ENCODE measurements at places on chromosomes 7 and 10. TPM values are rescaled to one million over a fixed set of nuclear protein-coding genes. Genes with fewer than 3 reads are reported as not detected.
A peak's percentile ranks its signal among the peaks of the same experiment; 100 is the strongest.

- DNase-seq = no peak
- H3K4me1 ChIP-seq = peaks cover 20% of the 10 kb centered on the region
- H3K4me3 ChIP-seq = no peak overlapping the region
These were observed 5.4 kb downstream of the SUV39H2 start for GRCh38 chr10:14884082-14884481.

DNA sequence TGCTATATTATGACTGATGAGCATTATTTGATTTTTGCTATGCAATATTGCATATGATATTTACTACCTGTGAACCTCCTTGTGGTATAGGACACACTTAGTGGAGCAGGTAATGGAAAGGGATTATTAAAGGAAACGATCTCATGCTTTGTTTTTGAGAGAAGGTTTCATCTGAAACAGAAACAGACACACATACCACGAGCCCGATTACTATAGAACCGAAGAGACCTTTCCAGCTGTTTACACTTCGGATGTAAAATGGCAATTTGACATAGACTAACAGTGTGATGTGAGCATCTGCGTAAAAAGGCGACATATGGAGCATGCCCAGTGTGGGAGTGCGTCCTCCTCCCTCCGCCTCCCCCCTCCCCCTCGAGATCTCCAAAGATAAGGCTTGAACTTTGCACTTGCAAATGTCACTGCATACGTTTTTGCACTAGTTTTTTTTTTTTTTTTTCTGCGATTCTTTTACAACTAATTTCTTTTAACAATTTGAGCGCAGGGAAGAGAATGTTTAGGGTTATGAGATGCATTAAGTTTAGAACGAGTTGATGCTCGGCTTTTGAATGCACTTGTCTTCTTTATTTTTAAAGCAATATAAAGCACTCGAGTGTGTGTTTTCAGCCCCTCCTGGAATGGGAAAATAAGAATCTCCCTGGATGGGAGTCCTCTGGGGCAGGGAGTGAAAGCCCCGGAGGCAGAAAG, 251.0 kb downstream of the NSUN6 start:
- no peak for DNase-seq
- H3K36me3 ChIP-seq = no peaks in the 10 kb centered on the region
- peaks cover 11% of the 10 kb centered on the region for H3K4me1 ChIP-seq
- H3K27ac ChIP-seq = no peak overlapping the region
- H3K4me3 ChIP-seq = peak overlapping the region; percentile 66

DNA sequence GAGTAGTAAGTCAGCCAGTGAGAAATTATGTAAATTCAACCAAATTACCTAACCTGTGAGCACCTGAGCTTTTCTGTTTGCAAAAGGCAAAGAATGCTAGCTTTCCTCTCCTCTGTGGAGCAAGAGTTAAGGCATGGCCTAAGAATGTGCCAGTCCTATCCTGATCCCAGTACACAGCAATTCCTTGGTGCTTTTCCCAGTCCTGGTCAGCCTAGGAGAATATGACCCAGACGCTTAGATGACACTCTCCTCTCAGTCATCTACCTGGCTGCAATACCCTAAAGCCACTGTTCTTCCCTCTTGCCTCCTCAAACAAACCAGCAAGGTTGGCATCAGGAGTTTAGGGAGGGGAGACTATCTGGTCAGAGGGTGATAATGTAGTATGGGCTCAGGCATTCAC, 4.1 kb downstream of the PDLIM1 start:
- H3K36me3 ChIP-seq = peaks cover 3% of the 10 kb centered on the region
- no peak overlapping the region for H3K27ac ChIP-seq
- no peak for DNase-seq
- H3K4me1 ChIP-seq = peaks cover 7% of the 10 kb centered on the region
- H3K27me3 ChIP-seq = peaks cover 59% of the 10 kb centered on the region
- no peak overlapping the region for H3K4me3 ChIP-seq

DNA sequence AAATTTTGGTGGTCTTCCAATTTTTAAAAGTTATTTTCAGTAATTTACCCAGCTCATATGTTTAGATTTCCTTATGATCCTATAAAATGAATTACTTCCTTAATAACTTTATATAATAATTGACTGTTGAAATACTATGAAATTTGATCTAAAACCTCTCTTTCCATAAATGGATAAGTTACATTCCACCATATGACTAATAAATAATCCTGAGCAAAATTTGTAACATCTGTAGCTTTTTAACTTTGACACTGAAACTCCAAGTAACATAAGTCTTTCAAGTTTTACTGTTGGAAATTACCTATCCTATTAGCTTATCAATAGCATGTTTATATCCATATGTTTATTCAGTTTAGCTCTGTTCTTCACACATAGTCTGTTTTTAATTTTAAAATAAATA, 85.3 kb downstream of the HECTD2 start:
- H3K4me1 ChIP-seq = no peaks in the 10 kb centered on the region
- H3K36me3 ChIP-seq = peaks cover 5% of the 10 kb centered on the region
- H3K27me3 ChIP-seq = no peaks in the 10 kb centered on the region
- no peak overlapping the region for H3K4me3 ChIP-seq
- no peak for DNase-seq
- H3K27ac ChIP-seq = no peak overlapping the region

GRCh38 chr7:135260470-135260869, 26.8 kb downstream of the STRA8 start:
- peaks cover 6% of the 10 kb centered on the region for H3K36me3 ChIP-seq
- H3K4me1 ChIP-seq = no peaks in the 10 kb centered on the region
- H3K27ac ChIP-seq = no peak overlapping the region
- DNase-seq = no peak
- peaks cover 24% of the 10 kb centered on the region for H3K27me3 ChIP-seq
- H3K4me3 ChIP-seq = no peak overlapping the region

- peaks cover 22% of the 10 kb centered on the region for H3K27me3 ChIP-seq
- no peak overlapping the region for H3K4me3 ChIP-seq
These were observed 1.8 kb downstream of the TUBAL3 start for GRCh38 chr10:5402798-5403197.

DNA sequence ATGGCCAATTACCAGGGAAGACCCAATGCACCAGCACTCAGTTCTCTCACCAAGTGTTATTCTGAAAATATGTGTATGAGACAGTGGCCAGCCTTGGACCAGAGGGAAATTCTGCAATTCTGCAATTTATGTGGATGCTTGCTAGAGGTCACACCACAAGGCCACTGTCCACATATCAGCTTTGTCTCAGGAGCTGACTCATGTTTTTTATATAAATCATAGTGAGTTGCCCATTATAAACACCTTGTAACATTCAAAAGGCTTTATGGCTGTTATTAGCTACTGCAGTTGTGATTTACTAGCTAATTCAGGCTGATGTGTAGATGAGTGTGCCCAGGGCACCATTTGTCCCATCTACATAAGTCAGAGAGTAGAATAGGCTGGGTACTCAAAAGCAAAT, 649.0 kb downstream of the LRMDA start:
- H3K27me3 ChIP-seq = peaks cover 6% of the 10 kb centered on the region
- no peaks in the 10 kb centered on the region for H3K4me1 ChIP-seq
- no peak overlapping the region for H3K27ac ChIP-seq
- H3K36me3 ChIP-seq = no peaks in the 10 kb centered on the region

GRCh38 chr10:1538121-1538520, 199.2 kb downstream of the ADARB2 start:
- H3K27me3 ChIP-seq = no peaks in the 10 kb centered on the region
- no peaks in the 10 kb centered on the region for H3K36me3 ChIP-seq
- DNase-seq = no peak
- H3K27ac ChIP-seq = no peak overlapping the region

DNA sequence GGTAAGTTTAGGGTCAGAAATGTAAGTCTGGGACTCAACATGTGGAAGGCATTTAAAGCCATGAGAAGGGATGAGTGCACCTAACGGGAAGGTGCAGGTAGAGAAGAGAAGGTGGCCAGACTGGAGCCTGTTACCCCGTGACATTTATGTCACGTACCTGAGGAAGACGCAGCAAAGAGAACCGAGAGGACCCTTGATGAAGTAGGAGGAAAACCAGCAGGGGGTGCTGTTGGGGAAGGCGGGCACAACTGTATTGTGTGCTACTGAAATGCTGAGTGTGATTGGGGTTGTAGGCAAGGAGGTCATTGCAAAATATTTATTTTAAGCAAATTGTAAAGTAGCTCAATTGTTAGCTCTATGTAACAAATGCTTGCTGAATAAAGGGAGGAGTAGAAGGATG, 338.2 kb upstream of the PRKCQ start:
- H3K4me1 ChIP-seq = peaks cover 18% of the 10 kb centered on the region
- peak overlapping the region; percentile 51 for H3K27ac ChIP-seq
- peaks cover 23% of the 10 kb centered on the region for H3K27me3 ChIP-seq
- H3K36me3 ChIP-seq = no peaks in the 10 kb centered on the region
- no peak overlapping the region for H3K4me3 ChIP-seq

- peaks cover 3% of the 10 kb centered on the region for H3K36me3 ChIP-seq
- no peak overlapping the region for H3K4me3 ChIP-seq
- peaks cover 13% of the 10 kb centered on the region for H3K4me1 ChIP-seq
- DNase-seq = no peak
- H3K27ac ChIP-seq = no peak overlapping the region
These were observed 18.1 kb upstream of the DPYSL4 start for GRCh38 chr10:132168571-132169030.

GRCh38 chr7:17367502-17367901, 69.0 kb downstream of the AHR start:
- H3K27ac ChIP-seq = no peak overlapping the region
- H3K36me3 ChIP-seq = no peaks in the 10 kb centered on the region
- no peaks in the 10 kb centered on the region for H3K27me3 ChIP-seq
- peaks cover 11% of the 10 kb centered on the region for H3K4me1 ChIP-seq
- H3K4me3 ChIP-seq = no peak overlapping the region

DNA sequence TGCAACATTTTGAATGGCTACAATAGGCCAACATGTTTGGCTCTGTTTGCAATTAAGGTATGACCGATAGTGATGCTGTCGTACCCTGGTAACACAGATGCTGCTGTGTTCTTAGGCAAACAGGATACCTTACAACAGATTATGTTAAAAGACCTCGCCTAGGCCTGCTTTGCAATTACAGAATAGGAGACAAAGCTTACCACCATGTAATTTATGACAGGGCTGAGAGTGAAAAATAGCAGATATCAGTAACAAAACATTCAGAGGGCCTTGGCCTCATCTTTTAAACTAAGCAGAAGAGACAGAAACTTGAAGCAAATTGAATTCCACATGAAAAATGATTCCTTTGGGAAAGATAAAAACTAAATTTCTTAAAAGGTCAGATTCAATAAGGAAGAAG, 29.4 kb upstream of the ABLIM1 start:
- H3K4me1 ChIP-seq = peaks cover 8% of the 10 kb centered on the region
- no peak for DNase-seq
- H3K4me3 ChIP-seq = no peak overlapping the region

DNA sequence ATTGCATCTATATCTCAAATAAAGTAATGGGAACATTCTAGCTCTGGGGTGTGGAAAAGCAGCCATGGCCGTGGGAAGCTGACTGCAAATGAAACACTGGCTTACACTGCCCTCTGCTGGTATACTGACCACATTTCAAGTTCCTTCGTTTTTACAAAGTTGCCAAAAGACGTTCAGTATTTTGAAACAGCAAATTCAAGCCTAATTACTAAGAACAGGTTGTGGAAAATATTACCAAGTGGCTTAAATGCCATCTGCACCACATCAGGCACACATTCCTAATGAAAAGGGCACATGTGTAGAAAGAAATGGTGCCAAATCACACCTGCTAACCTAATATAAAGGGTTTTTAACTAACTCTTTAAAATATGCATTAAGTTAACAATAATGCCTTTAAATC, 83.9 kb downstream of the JAZF1 start:
- no peak overlapping the region for H3K4me3 ChIP-seq
- no peak overlapping the region for H3K27ac ChIP-seq
- peaks cover 5% of the 10 kb centered on the region for H3K4me1 ChIP-seq
- peak; percentile 21 for DNase-seq
- H3K36me3 ChIP-seq = no peaks in the 10 kb centered on the region

- no peaks in the 10 kb centered on the region for H3K36me3 ChIP-seq
- no peak overlapping the region for H3K4me3 ChIP-seq
- H3K27me3 ChIP-seq = peaks cover 48% of the 10 kb centered on the region
- H3K27ac ChIP-seq = no peak overlapping the region
- H3K4me1 ChIP-seq = peaks cover 3% of the 10 kb centered on the region
These were observed 44.6 kb upstream of the SEPHS1 start for GRCh38 chr10:13392701-13393100.

DNA sequence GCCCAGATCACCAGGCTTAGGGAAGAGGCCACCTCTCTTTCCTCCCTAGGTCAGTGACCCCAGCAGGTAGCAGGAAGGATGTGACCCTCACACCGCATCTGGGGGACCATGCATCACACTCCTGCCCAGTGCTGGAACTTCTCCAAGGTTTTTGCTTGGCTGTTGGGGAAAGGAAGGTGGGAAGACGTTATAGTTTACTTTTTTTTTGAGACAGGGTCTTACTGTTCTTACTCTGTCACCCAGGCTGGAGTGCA, 8.6 kb downstream of the ZCCHC24 start:
- H3K27ac ChIP-seq = no peak overlapping the region
- H3K27me3 ChIP-seq = peaks cover 6% of the 10 kb centered on the region
- peaks cover 5% of the 10 kb centered on the region for H3K4me1 ChIP-seq
- DNase-seq = no peak
- no peak overlapping the region for H3K4me3 ChIP-seq

- H3K27me3 ChIP-seq = no peaks in the 10 kb centered on the region
- DNase-seq = no peak
- H3K36me3 ChIP-seq = peaks cover 3% of the 10 kb centered on the region
These were observed 20.0 kb downstream of the PDSS1 start for GRCh38 chr10:26717476-26717875.

- H3K27ac ChIP-seq = no peak overlapping the region
- DNase-seq = no peak
- peaks cover 4% of the 10 kb centered on the region for H3K4me1 ChIP-seq
- no peaks in the 10 kb centered on the region for H3K27me3 ChIP-seq
- H3K4me3 ChIP-seq = no peak overlapping the region
These were observed 135.3 kb downstream of the ARHGAP22 start for GRCh38 chr10:48469516-48470020.

- no peak for DNase-seq
- H3K4me3 ChIP-seq = no peak overlapping the region
- no peaks in the 10 kb centered on the region for H3K36me3 ChIP-seq
- H3K4me1 ChIP-seq = no peaks in the 10 kb centered on the region
- H3K27me3 ChIP-seq = no peaks in the 10 kb centered on the region
- no peak overlapping the region for H3K27ac ChIP-seq
These were observed 108.1 kb downstream of the PTN start for GRCh38 chr7:137235434-137235833.

DNA sequence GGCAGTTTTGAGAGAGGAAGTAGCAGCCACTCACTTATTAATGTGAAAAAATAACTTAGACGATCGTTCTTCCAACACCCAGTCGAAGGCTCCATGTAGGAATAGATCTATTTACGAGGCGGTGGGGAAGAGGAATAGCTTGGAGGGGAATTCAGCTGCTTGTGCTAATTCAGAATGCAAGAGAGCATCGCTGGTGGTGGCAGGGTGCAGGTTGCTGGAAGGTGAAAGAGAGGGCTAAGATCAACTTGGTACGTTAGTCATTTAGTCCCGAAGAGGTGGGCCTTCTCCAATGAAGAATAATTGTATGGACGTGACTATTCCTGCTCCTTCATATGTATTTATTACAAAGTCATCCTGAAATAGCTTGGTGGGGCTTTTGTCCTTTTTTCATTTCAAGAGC, 98.5 kb downstream of the SEC23IP start:
- peaks cover 43% of the 10 kb centered on the region for H3K27me3 ChIP-seq
- H3K36me3 ChIP-seq = no peaks in the 10 kb centered on the region
- H3K4me1 ChIP-seq = no peaks in the 10 kb centered on the region
- no peak overlapping the region for H3K4me3 ChIP-seq
- no peak for DNase-seq
- no peak overlapping the region for H3K27ac ChIP-seq

SUGCT gene
- 0.68 TPM for total RNA-seq

TMEM184A gene
- total RNA-seq = not detected

STK31 gene
- total RNA-seq = 0.80 TPM

HIF1AN gene
- total RNA-seq = 38.8 TPM

RUFY2 gene
- 13.6 TPM for total RNA-seq

CCL24 gene
- total RNA-seq = not detected

PDE6C gene
- not detected for total RNA-seq

CUZD1 gene
- total RNA-seq = 0.73 TPM

NEBL gene
- not detected for total RNA-seq
